ENCODE measurements at places on chromosomes 12 and 14.

- DNase-seq: peak; percentile 93
Measured at GRCh38 chr12:78209846-78210505, 379.3 kb downstream of the NAV3 start.

GRCh38 chr14:71331403-71331802, 424.1 kb downstream of the PCNX1 start:
- DNase-seq: no peak

GRCh38 chr12:57044889-57045288, 5.0 kb downstream of the MYO1A start:
- no peak for DNase-seq

DNA sequence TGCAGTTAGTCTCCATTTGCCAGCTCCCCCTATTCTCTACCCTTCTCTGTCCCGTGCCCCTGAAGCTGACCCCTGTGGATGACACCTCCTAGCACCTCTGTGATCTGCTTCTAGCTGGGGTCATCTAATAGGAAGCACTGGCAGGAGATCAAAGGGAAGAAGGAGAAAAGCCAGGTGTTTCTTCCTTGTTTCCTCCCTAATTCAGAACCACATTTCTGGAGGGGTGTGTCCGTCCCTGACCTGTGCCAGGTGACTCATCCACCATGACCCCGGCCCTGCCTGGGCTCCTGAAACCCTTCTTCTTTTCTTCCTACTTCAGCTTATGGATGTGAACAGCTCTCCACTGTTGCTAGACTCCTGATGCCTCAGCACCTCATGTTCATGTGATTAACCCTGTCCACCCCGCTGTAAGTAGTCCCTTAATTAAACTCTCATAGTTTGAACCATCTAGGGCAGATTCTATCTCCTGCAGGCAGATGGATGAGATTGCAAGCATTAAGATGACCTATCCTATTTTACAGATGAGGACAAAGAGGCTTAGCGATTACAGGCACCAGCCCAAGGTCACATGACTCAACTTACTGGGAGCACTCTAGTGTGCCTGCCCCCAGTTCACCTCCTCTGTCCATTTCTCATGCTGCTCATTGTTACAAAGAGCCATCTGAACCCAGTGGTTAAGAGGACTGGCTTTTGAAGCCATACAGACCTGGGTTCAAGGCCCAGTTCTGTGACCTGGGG, 770.5 kb downstream of the MED13L start:
- DNase-seq: no peak

GRCh38 chr14:79325071-79325470, 886.2 kb downstream of the DIO2 start:
- DNase-seq: peak; percentile 12

GRCh38 chr12:100234591-100235304, 32.1 kb downstream of the DEPDC4 start:
- DNase-seq: peak; percentile 17

GRCh38 chr12:121579190-121579791, 1.5 kb downstream of the KDM2B start:
- DNase-seq: peak; percentile 28

DNA sequence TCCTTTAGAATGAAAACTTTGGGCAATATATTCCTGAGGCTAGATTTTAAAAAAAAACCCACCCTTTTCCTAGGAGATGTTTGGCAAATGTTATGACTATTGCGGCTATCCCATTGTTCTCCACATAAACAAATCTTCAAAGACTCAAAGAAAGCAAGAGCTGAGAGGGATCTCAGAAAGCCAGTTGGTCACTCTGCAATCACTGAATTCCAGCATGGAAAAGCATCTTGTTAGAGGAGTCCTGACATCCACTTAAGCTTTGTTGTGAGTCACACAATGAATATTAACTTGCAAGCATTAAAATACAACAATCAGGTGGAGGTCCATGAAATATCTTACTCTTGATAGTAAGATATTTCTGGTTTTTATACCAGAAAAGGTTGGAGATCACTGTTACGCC, 11.0 kb upstream of the PTPRB start:
- no peak for DNase-seq

GRCh38 chr14:103948442-103948841, 6.1 kb upstream of the RD3L start:
- no peak for DNase-seq

DNA sequence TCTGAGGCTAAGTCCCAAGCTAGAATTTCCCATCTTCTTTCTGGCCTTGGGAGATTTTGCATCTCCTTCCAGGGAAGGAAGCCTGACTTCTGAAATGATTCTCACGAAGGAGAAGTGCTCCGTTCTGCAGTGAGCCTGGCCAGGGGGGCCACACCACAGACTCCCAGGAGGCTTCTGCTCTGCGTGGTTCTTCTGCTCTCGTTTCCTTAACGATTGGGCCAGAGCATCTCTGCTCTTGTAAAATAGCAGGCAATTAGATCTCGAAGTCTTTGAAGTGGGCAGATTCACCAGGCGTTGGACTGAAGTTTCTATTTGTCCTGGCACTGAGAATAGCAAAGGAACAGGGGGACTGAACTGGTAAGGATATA, 6.7 kb upstream of the BATF start:
- DNase-seq: no peak

- DNase-seq: no peak
Measured at GRCh38 chr14:72303930-72304329, 371.7 kb downstream of the RGS6 start.

- DNase-seq: no peak
Measured at GRCh38 chr12:44224399-44225148, 388.7 kb downstream of the TMEM117 start.

DNA sequence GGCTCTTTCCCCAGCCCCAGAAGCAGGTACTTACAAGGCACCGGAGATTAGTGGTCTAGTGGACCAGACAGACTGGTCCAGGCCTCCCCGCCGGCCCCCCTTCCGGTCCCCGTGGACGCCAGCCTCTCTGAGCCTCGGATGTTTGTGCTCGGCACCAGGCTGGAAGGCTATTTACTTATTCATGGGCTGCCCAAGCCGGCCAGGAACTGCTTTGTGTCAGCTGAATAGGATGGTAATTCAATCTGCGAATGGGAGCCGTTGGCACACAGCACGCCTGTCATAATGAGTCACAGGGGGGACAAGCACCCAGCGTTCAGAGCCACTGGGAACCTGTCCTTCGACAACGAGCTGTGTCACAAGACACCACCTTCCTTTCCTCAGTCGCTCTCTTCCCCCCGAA, 82.3 kb downstream of the RIMBP2 start:
- DNase-seq: peak; percentile 97

DNA sequence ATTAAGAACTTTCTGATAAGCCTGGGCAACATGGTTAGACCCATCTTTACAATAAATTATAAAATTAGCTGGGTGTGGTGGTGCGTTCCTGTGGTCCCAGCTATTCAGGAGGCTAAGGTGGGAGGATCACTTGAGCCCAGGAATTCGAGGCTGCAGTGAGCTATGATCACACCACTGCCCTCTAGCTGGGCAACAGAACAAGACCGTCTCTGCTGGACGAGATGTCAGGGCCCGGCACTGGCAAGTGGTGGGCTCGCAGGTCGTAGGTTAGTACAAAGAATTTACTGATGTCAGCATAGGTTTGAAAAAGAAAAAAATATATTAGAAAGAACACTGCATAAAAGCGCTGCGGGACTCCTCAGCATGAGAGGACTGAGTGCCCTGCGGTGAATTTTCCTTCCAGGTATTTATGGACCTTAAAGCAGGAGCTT, 15.7 kb upstream of the VSIG10 start:
- DNase-seq: no peak

- DNase-seq: no peak
Measured at GRCh38 chr14:85319101-85319500, 210.8 kb upstream of the FLRT2 start.
